A172 (cell line): ENCODE measurements at places on chromosomes 16 and 17.

- no peak for DNase-seq
Measured at GRCh38 chr16:4972938-4973587, 14.9 kb downstream of the SEC14L5 start.

DNA sequence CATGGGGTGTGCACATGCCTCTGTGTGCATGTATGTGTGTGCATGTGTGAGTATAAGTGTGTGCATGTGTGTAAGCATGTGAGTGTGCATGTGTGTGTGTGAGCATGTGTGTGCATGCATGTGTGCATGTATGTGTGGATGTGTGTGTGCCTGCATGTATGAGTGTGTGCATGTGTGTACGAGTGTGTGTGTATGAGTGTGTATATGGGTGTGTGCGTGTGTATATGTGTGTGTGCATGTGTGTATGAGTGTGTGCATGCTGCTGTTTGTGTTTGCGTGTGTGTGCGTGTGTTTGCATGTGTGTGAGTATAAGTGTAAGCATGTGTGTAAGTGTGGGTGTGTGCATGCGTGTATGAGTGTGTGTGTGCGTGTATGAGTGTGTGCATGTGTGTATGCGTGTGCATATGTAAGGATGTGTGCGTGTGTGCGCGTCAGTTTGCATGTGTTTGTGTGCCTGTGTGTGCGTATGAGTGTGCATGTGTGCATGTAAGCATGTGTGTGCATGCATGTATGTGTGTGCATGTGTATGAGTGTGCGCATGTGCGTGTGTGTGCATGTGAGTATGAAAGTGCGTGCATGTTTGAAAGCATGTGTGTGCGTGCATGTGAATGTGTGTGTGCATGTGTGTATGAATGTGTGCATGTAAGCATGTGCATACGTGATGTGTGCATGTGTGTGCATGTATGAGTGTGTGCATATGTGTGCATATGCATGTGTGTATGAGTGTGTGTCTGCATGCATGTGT is 8.6 kb downstream of the TPSD1 start:
- no peak for DNase-seq

DNA sequence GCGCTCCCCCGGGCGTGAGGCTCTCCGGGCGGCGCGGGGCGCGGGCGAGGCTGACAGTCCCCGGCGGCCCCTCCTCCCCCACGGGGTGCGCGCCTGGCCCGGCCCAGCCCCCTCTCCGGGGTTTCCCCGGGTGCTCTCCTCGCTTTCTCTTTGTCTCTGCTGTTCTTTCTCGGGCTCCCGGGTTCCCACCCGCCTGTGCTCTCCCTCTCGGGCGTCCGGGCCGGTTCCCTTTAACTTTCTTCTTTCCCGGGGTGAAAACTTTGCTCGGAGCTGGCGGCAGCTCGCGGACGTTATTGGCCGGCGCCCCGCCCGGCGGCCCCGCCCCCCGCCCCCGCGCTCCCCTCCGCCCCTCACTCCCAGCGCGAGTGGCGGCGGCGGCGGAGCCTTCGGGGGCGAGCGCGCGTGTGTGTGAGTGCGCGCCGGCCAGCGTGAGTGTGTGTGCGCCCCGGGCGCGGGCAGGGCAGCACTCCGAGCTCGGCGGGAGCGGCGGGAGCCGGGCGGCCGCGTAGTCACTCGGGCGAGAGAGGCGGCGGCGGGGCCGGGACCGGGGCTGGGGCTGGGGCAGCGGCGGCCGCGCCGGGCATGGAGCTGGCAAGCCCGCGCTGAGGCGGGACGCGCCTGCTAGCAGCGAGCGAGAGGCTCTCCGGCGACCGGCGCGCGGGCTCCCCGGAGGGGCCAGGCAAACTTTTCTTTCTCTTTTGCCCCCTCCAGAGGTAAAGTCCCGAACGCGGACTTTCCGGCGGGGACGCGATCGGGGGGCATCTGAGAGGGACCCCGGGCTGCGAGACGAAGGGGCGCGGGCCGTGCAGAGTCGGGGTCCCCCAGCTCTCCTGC is at the start of gene NTN1:
Gene NTN1, plus strand, starts transcription at position 353 of the 834 bp plus-strand sequence. CDS start 864 bp downstream, outside the sequence.
- peak; percentile 24 for DNase-seq

GRCh38 chr17:869086-869485 is 86.9 kb downstream of the MRM3 start:
- peak; percentile 14 for DNase-seq

- no peak for DNase-seq
Measured at GRCh38 chr16:77684181-77684526, 38.2 kb upstream of the NUDT7 start.

- DNase-seq = no peak
Measured at GRCh38 chr17:27984404-27984803, 58.1 kb upstream of the NLK start.

DNA sequence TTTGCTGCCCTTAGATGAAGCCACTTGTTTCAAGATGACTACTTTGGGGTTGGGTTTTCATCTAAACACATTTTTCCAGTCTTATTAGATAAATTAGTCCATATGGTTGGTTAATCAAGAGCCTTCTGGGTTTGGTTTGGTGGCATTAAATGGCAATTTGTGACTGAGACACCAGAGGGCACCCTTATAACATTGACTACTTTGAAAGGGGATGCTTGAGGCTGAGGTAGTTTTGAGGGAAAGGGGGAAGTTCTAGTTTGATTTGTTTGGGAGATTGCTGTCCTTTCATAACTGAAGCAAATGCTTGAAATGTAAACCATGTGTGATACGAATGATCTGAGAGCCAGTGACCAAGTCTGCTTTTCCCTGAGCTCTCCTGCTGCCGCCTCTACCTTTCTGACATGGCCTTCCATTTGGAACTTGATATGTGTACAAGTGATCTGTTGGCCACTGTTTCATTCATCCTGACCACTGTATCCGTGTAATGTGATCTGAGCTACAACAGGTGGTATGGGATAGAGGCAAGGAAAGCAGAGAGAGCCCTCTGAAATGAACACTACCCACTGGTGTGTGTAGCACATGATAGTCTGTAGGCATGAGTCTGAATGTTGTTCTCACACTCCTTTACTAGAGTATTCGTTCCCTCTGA is 5.8 kb upstream of the RARA start:
- no peak for DNase-seq

GRCh38 chr17:5745111-5745813 is 161.0 kb upstream of the NLRP1 start:
- DNase-seq = no peak

DNA sequence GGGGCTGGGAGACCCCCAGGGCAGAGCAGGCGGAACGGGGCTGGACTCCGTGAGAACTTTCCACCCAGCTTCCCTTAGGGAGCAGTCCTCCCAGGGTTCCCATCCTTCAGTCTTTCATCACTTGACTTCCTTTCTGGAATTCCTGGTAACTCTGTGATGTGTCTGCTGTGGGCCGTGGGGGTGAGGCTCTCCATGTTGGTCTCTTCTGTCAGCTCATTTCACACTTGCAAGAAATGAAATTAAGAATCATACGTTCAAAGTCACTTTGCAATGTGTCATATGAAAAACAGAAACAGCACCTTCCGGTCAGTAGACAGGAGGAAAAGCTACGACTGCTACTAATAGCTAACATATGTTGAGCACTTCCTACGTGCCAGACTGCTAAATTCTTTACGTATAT is 5.4 kb upstream of the BBS2 start:
- no peak for DNase-seq

GRCh38 chr16:88650749-88651275 is at the start of gene CYBA:
Gene CYBA, minus strand, starts transcription at chr16:88651053. Its CDS starts 40 bp downstream, at chr16:88651013.
- no peak for DNase-seq

DNA sequence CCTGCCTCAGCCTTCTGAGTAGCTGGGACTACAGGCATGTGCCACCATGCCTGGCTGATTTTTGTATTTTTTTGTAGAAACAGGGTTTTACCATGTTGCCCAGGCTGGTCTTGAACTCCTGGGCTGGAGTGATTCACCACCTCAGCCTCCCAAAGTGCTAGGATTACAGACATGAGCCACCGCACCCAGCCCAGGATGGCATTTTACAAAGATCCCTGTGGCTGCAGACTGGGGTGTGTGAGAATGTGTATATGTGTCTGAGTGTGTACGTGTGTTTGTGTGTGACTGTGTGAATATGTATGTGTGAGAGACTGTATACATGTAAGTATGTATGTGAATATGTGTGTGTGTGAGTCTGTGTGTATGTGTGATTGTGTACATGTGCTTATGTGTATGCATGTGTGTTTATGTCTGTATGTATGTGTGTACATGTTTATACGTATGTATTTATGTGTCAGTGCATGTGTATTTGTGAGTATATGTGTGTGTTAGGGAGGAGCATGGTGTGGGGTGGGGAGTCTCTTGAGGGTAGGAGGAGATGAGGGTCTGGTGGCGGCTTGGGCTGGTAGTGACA is 17.0 kb downstream of the RPTOR start:
- DNase-seq = no peak

- no peak for DNase-seq
Measured at GRCh38 chr17:52410781-52411180, 252.3 kb upstream of the CA10 start.

- no peak for DNase-seq
Measured at GRCh38 chr16:53846971-53847370, 143.0 kb downstream of the FTO start.

DNA sequence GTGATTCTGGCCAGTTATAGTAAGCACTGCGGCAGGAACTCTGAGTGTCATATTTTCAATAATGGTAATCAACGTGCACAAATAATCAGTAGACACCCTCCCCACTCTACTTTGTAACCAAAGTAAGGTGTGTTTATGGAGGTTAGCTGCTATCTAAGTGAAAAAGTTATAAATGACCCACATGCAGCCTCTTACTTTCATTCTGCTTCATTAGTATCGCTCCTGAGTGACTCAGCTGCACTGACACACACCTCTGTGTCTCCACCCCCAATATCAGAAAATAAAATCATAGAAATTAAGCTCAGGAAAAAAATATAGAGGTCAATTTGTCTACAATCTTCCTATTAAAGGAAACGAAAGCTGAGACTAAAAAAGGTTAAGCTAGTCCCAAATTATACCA is 64.1 kb upstream of the TRAP1 start:
- no peak for DNase-seq

DNA sequence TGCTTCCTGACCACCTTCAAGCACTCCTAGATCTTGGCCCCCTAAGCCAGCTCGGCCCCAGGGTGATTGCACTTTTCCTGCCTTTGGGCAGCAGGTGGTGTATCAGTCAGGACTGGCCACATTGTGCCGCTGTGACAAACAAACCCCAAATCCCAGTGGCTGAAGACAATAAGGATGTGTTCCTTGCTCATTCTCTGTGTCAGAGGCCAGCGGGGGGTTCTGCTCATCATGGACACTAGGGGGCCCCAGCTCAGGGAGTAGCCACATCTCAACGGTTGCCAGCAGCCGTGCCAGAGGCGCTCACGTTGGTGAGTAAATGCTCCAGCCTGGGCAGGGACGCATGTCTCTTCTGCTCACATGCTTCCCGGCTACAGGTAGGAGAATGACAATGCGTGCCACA is 60.4 kb downstream of the ZDHHC7 start:
- no peak for DNase-seq

- DNase-seq = peak; percentile 47
Measured at GRCh38 chr16:46607529-46607928, 13.7 kb downstream of the SHCBP1 start.

GRCh38 chr17:74042744-74043486 is 160.6 kb upstream of the RPL38 start:
- DNase-seq = peak; percentile 98

DNA sequence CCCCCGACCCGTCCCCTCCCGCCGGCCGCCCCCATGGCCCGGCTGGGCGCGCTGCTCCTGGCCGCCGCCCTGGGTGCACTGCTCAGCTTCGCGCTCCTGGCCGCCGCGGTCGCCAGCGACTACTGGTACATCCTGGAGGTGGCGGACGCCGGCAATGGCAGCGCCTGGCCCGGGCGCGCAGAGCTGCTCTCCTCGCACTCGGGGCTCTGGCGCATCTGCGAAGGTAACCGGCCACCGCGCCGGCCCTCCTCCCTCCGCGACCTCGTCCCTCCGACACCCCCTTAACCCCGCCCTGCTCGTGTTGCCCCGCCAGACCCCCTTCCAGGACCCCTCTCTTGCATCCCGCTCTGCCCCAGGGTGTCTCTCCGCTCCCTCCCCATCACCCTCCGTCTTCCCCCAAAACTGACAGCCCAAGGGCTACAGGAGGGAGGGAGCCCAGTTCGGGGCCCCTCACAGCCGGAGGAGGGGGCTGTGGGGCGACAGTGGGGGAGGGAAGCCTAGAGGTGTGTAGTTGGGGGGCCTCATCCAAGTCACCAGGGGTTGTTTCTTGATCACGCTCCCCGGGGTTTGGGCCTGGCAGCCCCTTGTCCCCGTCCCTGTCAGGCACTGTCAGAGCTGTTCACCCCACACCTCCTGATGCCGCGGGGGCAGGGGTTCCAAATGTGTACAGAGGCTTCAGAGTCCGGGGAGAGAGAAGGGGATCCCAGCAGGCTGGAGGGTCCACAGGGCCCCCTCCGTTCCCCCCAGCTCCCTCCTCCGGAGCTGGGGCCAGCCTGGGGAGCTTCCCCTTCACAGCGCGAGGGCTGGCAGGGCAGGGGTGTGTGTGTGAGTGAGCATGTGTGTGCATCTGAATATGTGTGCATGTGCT is 794 bp downstream of the TMEM235 start:
- no peak for DNase-seq

DNA sequence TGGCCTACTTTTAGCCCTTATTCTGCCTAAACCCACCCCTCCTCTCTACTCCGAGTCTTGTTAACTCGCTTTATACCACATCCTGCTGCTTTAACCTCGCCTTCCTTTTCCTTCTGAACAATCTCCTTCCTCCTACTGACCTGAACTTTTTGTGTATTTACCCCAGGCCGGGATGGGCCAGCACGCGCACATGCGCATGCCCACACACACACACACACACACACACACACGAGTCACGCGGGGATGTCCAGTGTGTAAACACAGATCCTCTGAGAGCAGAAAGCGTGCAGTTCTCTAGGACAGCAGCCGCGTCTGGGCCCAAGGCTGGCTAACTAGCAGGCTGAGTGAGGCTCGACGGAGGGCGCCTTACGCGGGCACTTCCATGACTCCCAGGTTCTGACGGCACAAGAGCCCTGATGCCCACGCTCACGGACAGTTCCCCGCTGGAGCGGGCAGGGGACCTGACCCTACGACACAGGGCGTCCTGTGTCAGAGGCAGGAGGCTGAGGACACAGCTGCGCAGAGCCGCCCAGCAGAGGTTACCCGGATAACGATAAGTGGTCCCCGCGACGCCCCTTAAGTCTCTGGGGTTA is 610 bp downstream of the PIK3R5 start:
- no peak for DNase-seq

DNA sequence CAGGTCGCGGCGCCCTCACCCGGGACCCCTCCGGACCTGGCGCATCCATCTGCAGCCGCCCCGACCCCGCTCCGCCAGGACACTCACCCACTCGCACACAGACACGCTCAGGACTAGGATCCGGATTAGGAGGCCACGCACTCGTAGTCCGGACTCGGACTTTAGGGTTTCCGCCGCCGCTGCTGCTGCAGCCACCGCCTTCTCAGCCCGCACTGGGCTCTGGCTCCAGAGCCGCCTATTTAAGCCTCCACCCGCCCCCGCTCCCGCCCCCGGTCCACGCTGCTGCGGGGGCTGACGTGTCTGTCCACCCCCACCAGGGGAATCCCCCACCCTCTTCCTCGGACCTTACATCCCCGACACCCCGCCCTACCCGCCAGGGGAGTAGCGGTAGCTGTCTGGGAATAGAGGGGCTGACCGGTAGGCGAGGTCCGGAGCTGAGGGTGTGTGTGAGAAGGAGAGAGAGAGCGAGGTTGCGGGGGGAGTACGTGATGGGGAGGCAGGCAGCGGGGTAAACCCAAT is at the start of gene RRAD:
Gene RRAD, minus strand, starts transcription at position 214 of the 519 bp plus-strand sequence. CDS start 356 bp downstream, outside the sequence.
- DNase-seq = no peak

GRCh38 chr17:52049496-52049895 is 109.0 kb downstream of the CA10 start:
- no peak for DNase-seq

GRCh38 chr17:82046903-82047302 is 4.7 kb downstream of the RFNG start:
- DNase-seq = no peak

GRCh38 chr16:87368029-87368770 is 15.4 kb downstream of the FBXO31 start:
- no peak for DNase-seq

GRCh38 chr17:34260861-34261260 is 5.8 kb downstream of the CCL2 start:
- DNase-seq = no peak
